ENCODE measurements at places on chromosomes 11 and 22.

GRCh38 chr22:22235558-22235957, 9.0 kb upstream of the VPREB1 start:
- DNase-seq: peak; percentile 23

DNA sequence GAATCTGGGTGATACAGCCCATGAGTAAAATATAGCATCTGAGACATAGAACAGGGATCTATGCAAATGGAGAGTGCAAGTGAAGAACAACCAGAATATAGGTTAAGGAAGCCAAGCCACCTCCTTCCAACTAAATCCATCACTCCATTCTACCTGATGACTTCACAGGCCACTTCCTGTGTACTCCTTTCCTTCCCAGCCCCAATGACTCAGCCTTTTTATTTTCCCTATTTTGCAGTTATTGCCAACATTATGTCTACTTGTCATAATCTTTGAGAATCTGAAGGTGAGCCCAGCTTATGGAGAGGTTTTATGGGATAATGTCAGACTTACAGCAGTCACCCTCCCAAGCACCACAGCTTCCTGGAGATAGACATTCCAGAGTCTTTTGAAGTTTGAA, 1.4 kb upstream of the OR52M1 start:
- DNase-seq: no peak

DNA sequence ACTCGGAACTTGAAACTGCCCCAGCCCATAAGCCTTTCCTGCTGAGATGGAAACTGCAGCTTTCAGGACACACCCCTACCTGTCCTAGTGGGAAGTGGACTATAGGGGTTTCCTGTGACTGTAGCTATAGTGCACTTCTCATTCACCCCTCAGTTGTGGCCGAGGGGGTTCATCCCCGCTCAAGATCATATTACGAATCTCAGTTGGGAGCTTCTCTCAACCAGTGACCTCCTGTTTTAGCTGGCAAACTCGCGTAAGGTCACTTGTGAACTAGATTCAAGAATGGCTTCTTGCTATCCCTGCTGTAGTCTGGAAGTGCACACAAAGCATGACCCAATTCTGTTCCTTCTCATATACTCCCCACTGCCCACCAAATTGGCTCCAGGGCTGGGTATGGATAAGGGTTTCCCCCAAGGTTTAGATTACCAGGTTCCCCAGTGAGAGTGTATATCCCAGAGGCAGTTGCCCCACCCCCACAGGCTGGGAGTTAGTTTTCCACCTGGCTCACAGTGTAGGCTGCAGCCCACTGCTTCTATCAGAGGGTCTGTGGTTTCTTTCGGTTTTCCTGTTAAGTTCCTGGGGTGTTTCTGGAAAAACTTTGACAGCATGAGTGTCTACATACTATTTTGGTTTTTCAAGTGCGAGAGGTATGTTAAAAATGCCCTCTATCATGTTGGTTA, 812.9 kb downstream of the JRKL start:
- no peak for DNase-seq

GRCh38 chr11:80898910-80899309, 1458.1 kb upstream of the TENM4 start:
- no peak for DNase-seq

DNA sequence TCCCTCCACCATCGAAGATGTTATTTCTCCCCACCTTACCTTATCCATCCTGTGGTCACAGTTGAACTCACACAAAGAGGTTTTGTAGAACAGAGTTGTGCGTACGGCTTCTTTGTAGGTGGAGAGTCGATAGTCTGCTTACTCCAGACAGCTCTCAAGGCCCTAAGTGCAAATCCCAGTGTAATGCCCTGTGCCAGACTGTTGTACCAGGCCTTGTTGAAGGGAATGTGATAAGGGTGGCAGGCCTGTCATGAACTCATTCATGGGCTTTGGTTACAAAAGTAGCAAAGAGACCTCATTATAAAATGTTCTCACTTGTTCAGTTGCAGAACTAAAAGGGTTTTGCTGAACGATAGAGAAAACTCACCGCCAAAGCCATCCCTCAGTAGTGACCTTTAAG, 288.7 kb upstream of the CADM1 start:
- no peak for DNase-seq

DNA sequence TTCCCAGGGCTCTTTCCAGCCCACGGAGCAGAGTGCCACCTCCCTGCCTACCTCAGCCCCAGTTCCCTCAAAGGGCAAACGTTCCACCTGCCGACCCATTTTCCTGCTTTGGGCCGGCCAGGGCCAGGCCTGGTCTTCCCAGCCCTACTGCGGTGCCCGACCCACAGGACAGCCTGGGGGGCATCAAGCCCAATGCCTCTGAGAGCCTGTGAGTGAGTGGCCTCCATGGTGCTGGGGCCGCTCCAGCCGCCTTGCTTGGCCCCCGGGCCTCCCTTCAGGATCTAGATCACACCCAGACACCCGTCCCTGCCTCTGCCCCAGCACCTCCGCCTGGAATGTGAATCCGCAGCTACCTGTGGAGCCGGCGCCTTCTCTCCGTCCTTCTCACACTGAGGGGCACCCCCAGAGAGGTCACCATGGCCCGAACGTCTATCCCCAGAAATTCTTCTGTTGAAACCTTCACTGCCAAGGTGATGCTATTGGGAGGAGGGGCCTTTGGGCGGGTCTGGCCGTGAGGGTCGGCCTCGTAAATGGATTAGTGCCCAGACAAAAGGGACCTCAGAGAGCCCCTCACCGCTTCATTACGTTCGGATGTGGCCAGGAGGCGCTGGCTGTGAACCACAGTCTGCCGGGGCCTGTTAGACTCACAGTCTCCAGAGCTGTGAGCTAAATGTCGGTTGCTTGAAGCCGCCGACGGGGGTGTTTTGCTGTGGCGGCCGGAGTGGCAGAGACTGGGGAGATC, 36.2 kb upstream of the BRSK2 start:
- no peak for DNase-seq

- DNase-seq: no peak
These were observed 46.4 kb upstream of the CD82 start for GRCh38 chr11:44518968-44519550.

GRCh38 chr22:36775586-36775963, 344 bp downstream of the IFT27 start:
- DNase-seq: peak; percentile 74

DNA sequence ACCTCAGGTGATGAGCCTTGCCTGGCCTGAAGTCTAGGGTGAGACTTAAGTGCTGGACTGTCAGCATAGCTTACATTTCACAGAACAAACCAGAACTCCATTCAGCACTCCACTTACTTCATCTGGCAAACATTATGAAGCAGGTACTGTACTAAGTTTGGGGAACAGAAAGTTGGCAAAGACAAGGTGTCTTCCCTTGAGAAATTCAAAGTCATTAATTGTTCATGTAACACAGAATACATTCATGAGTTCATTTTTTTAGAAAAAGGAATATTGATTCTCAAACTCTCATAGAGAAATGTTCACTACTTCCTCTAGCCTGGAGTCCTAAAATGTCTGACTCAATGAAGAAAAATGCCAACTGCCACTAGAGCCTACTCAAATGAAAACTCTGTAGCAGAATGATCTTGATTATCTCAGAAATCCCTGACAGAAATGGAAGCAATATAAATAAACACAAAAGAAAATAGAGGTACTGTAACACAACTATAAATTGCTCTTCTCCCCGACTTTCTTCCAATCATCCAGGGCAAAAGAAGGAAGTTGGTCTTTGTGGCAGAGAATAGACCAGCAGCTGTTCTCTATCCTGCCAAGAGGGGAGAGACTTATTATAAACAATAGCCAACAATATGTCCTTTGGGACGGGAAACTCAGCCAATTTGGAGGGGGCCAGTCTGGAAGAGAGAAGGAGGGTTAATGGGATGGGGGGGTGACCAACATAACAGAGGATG, 129.2 kb upstream of the MTMR2 start:
- no peak for DNase-seq

GRCh38 chr11:105732611-105733010, 122.7 kb downstream of the GRIA4 start:
- DNase-seq: no peak

- no peak for DNase-seq
These were observed 7.5 kb upstream of the WEE1 start for GRCh38 chr11:9565822-9566560.

Measured in stimulated activated naive CD4-positive, alpha-beta T cell (primary cell).